ENCODE measurements at places on chromosomes 6 and 20.
A peak's percentile ranks its signal among the peaks of the same experiment; 100 is the strongest.

DNA sequence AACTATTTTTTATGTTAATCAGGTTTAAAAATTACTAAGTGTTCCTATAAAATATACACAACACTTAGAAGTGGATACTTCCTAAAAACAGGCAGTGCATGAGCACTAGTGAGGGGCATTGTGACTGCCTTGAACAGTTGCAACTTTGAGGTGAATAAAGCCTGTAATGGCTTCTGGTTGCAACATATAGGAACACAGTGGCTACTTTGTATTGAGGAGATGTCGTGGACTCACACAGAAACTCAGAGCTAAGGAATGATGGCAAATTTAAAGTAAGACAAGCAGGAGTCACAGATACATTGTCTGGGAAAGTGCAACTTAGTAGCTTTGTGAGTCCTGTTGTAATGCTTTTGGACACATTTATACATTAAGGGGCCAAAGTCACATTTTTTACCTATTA is 861 bp upstream of the HLA-A start:
- DNase-seq, result no peak

DNA sequence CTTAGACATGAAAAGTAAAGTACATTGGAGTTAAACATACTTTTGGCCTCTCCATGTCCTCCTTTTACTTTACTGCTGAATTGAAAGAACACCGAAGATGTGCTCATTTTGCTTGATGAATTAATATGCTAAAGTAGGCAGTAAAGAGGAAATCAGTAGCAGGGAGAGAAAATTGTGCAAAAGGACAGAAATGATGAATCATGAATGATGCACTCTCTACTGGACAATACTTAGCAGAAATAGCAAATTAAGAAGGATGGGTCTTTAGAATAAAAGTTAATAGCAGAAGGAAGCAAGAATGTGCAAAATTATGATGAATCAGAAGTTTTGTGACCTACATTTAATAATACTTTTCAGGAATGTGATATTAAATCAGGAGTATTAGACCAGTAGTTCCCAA is 8.4 kb upstream of the SPINT3 start:
- no peak for DNase-seq

- DNase-seq, result no peak
These were observed at the start of gene ETV7 for GRCh38 chr6:36387440-36388303. ETV7 (minus strand) TSS chr6:36387669; CDS start chr6:36387541, 128 bp downstream.

DNA sequence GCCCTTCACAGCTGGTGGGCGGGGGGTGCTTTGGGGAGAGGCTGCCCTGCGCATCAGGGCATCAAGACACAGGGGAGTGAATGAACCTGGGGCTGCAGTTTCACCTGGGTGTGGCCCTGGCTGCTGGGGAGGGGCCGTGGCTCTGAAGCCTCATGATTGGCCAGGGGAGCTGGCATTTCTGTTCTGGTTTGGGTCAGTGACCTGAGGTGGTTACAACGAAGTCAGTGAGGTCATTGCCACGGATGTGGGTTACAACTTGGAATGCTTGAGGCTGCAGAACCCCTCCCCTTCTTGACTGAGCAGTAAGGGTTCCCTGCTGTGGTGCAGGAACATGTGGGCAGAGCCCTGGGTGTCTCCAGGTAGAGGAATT is 3.0 kb downstream of the TCEA2 start:
- no peak for DNase-seq

DNA sequence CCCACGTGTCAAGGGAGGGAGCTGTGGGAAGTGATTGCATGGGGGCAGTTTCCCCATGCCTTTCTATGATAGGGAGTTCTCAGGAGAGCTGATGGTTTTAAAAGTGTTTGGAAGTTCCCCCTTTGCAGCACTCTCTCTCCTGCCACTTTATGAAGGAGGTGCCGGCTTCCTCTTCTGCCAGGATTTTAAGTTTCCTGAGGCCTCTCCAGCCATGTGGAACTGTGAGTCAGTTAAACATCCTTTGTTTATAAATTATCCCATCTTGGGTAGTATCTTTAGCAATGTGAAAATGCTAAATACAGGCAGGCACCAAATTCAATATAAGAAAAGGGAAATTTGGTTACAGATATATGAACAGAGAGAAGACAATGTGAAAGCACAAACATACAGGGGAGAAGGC is 96.4 kb upstream of the EPHA7 start:
- no peak for DNase-seq

- no peak for DNase-seq
These were observed 101.0 kb downstream of the LCA5 start for GRCh38 chr6:79436241-79436640.

- no peak for DNase-seq
These were observed 11.5 kb downstream of the LPIN3 start for GRCh38 chr20:41352106-41352505.

DNA sequence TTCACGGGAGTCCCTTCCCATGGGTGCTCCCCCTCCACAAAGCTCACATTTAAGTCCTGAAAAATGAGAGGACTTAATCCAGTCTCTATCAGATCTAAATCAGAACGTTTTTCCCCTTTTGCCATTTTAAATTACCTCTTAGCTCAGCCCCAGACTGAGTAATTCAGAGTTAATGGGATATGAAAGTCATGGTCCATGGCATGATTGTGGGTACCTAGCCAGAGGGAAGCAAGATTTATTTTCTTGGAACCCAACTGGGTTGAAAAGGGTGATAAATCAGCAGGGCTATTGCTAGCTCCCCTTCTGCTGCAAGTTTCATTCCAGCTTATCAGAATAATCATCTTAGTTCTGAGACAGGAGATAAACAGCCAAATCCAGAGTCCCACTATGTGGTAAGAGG is 320.2 kb upstream of the CHD6 start:
- no peak for DNase-seq

DNA sequence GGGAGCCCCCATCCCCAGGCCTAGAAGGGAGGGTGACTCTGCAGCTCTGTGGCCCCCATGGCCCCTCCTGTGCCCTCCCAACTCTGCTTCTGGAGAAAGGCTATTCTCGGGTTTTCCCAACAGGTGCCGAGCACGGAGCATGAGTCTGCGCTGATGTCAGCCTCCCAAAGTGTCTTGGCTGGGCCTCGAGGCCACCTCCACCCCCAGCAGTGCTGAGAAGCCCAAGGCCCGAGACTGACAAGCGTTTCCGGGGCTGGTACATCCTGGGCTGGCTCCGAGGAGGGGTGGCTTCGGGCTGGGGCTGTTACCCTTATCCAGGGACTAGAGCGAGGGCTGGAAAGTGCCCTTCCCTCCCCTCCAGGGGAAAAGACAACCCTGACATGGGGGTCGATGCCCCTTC is 60.2 kb upstream of the GATA5 start:
- peak; percentile 73 for DNase-seq

- DNase-seq, result no peak
These were observed 85.6 kb downstream of the MYB start for GRCh38 chr6:135266675-135267074.

DNA sequence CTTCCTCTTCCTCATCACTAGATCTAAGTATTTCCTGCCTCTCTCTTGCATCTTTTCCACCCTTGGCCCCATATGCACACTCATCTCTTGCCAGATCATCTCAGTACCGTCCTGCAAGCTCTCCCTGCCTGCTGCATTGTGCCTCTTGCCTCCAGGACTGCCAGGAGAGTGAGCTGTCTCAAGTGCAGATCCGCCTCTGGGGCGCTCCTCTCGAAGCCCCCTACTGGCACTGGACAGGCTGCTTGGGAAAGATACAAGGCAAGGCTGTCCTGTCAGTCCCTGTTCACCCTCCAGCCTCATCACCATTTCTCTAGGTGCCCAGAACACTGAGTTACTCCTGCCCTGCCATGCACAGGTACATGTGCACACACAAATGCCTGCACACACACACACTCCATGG is 10.2 kb downstream of the SYNDIG1 start:
- DNase-seq, result no peak

DNA sequence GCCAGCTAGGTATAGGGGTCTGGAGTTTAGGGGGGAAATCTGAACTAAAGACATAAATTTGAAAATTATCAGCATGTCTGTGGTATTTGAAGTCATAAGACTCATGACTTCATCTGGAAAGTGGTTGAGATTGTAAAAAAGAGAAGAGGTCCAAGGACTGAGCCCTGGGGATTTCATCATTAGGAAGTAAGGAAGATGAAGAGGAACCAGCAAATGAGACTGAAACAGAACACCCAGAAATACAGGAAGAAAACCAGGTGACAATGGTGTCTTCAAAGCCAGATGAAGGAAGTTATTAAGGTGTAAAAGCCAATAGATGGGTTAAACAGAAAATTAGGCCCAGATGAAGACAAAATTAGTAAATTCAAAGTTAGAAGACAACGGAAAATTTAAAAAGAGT is 49.1 kb upstream of the UBR2 start:
- DNase-seq, result no peak

GRCh38 chr6:147244832-147245231 is 40.6 kb downstream of the STXBP5 start:
- DNase-seq, result no peak

- no peak for DNase-seq
These were observed 1.9 kb downstream of the GDF5 start for GRCh38 chr20:35436177-35436573.

Data from tongue (tissue), 3 donors.